Fibroblast of the conjunctiva (primary cell): ENCODE measurements at places on chromosomes 5 and 9.

GRCh38 chr5:164998590-164998989 lies 1493.2 kb downstream of the MAT2B start:
- DNase-seq: no peak

DNA sequence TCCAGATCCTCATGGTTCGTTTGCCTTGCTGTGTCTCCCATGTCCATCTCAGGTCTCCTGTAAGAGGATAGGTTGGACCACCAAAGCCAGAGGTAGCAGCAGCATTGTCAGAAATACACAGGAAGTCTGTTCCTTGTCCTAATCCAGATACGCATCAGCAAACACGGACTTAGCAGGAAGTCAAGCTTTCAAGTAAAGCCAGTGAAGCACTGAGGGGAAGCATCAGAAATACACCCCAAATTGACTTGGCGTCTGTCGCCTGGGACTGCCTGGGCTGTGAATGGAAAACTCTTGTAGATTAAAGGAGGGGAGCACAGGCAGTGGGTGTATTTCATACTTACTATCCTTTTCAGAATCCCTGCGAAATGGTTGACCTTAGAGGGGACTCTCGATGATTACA lies 171.3 kb downstream of the PSAT1 start:
- DNase-seq: no peak

DNA sequence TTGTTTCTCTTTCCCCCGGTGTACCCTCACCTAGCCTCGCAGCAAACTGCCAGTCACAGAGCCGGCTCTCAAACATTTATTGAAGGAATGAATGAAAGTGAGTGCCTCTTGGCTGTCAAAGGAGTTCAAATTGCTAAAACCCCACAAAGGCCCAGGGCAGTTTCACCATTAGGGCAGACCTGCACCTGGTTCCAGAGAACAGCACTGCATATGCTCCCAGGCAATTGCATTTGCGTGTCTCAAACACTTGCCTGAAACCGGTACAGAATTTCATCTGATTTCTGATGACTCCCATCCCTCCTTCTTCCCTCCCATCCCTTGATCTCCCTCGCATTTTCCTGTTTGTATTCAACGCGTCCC lies 165.6 kb upstream of the ZNF462 start:
- no peak for DNase-seq

GRCh38 chr5:87398981-87399614 lies 13.6 kb downstream of the CCNH start:
- no peak for DNase-seq

- DNase-seq: no peak
Measured at GRCh38 chr5:72465601-72466563, 41.3 kb downstream of the ZNF366 start.

DNA sequence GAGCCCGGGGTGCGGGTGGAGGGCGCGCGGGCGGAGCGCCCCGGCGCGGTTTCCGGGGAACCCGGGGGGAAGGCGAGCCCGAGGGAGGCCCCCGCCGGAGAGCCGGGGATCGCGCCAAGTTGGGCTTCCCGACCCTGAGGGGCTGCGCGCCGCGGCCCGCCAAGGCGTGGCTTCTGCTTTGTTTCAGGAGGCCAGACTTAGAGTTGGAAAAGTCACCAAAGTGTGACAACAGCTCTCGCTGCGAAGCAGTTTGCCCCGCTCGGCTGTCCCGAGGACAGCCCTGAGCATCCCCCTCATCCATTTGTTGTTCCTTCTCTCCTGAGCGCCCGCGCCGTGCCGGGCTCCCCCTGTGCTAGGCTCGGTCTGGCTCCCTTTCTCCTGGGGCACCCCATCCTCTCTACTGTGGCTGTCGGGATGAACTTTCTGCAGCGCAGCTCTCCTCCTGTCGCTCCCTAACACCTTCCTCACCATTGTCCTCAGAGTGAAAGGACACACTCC lies 410 bp downstream of the GLIPR2 start:
- DNase-seq: no peak

DNA sequence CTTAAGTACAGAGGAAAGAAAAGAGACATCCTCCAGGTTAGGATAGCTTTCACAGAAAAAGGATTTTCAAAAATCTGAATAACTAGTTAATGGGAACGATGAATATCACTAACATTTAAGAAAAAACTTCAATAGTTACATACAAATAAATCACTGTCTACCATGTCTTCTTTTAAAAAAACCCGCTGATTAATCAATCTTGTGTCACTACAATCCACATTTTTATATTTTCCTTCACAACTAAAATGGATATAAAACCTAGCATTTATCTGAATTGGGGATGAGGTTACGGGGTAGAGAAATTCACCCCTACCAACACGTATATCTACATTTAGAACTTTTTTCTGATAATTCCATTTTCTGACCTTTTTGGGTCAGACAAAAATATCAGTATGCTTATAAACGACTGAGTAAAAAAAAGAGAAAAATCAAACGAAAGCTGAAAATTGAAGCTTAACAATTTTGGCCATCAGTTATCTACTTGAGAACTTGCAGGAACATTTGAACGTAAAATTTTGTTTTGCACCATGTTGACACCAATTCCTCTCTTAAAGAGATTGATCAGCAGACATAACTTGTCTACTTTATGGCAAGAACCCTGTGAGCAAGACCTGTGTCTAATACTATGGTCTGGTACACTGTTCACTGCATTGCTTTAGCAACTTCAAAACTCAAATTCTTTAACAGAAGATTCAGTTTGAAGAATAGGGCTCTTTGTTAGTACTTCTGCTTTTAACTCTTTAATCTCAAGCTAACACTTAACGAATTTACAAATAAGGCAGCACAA lies 4.8 kb downstream of the NR3C1 start:
- DNase-seq: no peak

- DNase-seq: no peak
Measured at GRCh38 chr9:28502189-28502588, 928.9 kb upstream of the C9orf72 start.

DNA sequence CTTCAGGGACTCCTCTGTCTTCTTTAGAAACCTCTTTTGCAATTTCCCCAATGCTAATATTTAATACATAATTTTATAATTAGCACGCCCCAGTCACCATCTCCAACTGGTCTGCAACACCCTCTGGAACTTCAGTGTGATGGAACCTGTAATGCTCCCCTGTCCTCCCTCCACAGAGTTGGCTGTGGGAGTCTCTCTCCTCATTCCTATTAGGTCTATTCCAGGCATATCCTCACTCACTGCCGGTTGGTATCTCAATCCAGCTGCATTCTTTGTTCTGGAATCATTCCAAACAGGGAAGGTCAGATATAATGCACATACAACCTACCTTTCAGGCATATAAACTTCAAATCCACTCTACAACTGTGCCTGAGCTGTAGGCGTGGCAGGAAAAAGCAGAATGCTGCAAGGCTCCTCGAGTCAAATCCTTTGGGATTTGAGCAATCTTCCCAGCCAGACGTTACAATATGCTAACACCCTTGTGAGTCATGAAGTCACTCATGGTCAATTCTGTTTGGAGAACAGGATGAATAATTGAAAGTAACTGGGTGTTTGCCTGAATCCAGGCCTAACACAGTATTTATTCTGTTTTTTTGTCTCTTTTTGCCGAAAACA lies 293.8 kb downstream of the CWC27 start:
- DNase-seq: peak; percentile 94

GRCh38 chr9:105306351-105307140 lies 62.1 kb downstream of the SLC44A1 start:
- no peak for DNase-seq

DNA sequence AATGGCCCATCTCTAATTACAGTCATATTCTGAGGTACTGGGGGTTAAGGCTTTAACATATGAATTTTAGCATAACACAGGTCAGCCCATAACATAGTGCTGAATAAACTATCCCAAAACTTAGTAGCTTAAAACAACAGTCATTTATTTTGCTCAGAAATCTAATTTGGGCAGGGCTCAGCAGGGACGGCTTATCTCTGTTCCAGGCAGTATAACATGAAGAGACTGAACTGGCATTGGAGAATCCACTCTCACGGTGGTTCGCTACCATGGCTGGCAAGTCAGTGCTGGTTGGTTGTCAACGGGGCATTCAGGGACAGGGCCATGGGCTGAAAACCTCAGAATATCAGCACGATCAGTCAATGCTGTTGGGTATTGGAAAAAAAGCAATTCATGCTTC lies 520.8 kb upstream of the DAP start:
- no peak for DNase-seq

DNA sequence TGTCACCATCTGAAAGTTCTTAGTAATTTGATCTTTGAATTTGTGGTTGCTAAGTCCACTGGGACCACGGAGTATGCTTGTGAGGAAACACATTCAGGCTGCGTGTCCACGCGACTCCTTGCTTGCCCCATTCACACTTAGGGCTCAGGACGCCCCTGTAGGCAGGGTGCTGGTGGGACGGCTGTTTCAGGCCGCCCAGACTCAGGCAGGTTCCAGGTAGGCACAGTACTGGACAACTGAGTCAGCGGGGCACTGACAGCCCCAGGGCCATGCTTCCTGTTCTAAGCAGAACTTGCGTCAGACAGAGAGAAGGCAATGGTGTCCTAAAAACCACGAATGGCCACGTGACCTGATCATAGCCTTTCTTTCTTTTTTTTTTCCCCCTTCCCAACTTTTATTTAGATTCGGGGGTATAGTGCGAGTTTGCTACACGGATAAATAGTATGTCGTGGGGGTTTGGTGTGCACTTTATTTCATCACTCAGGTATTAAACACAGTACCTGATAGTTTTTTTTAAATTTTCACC lies 7.7 kb upstream of the RASGEF1C start:
- no peak for DNase-seq

- no peak for DNase-seq
Measured at GRCh38 chr5:171857489-171857876, 71.9 kb downstream of the SMIM23 start.

GRCh38 chr9:110997847-110998246 lies 40.4 kb downstream of the LPAR1 start:
- DNase-seq: peak; percentile 61

- no peak for DNase-seq
Measured at GRCh38 chr9:16029046-16029615, 476.3 kb downstream of the CCDC171 start.
